ENCODE measurements at places on chromosomes 16 and 17.

GRCh38 chr17:67336859-67337258 is 29.5 kb downstream of the PSMD12 start:
- DNase-seq, result no peak

DNA sequence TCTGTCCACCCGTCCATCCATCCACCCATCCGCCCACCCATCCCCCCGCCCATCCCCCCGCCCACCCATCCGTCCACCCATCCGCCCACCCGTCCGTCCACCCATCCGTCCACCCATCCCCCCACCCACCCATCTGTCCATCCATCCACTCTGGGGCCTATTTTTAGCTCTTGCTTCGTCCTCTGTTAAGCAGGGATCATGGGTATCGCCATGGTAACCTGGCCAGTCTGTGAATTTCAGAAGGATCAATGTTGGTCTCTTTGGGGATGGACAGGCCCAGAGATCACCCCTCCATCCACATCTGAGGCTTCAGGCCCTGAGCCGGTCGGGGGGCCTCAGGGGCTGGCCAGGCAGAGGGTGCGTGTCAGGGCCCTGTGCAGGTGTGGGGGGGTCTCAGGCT is 15.2 kb upstream of the DPEP1 start:
- no peak for DNase-seq

DNA sequence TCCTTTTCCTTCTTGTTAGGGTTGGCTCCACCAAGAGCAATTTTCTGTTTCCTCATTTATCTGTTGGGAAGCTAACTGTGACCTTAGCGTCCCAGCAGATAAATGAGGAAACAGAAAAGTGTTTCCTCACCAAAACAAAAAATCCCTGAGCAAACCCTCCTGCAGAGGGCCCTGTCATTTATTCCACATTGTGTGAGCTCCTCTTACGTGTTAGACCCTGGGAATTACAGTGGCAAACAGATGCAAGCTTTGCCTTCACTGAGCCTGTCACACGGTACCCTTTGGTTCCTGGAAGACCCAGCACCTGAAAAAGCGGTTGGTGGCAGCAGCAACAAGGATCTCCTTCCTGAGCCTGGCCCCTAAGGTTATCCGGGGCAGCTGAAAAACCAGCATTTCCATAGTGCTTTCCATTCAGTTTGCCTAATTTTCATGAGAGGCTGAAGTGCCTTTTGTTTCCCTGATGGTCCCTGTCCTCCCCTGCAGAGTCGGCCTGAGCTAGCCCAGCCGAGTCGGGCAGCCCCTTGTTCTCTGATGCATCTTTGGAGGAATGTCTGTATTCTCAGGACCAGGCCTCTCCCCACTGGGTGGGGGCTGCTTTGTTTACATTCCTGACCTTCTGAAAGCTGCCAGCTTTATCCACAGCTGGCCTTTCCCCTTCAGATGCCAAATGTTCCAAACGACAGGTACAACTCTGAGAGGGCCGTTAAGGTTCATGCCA is 34.7 kb downstream of the YPEL2 start:
- DNase-seq, result no peak

- DNase-seq, result no peak
Observed at GRCh38 chr17:7843257-7843535, 9.2 kb downstream of the KDM6B start.

- DNase-seq, result no peak
Observed at GRCh38 chr17:20263595-20263994, 203.7 kb downstream of the LGALS9B start.

DNA sequence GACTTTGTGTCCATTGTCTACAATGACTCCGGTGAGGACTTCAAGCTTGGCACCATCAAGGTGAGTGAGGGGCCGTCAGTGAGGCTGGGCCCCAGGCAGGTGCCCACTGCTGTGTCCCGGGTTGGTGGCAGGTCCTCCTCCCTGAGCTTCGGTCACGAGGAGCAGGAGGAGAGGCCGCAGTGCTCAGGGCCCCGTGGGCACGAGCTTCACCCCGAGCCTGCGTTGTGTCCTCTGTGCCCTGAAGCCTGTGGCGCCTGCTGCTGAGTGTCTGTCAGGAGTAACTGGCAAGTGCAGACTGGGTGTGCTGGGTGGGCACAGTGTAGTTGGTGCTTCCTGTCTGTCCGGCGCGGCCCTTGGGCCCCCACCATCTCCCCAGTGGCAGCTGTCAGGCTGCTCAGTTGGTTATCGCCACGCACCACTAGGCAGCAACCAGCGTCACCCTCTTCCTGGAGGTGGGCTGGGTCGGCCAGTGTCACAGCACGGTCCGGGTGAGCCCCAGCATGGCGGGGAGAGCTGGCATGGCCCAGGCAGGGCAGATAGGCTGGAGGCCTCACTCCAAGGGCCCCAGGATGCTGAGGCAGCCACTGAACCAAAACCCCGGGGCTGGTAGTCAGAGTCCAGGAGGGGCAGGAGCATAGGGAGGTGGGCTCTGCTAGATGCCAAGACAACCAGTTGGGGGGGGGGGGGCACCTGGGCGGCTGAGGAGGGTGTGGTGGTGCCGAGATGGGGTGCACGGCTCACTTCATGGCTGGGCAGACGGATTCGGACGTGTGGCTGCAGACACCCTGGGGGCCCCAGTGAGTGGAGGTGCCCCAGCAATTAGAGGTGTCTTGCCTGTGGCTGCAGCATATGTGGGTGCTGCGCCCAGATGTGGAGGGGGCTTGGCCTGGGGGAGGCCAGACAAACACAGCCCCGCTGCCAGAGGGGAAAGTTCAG is 39.3 kb downstream of the TSC2 start:
- DNase-seq, result no peak

DNA sequence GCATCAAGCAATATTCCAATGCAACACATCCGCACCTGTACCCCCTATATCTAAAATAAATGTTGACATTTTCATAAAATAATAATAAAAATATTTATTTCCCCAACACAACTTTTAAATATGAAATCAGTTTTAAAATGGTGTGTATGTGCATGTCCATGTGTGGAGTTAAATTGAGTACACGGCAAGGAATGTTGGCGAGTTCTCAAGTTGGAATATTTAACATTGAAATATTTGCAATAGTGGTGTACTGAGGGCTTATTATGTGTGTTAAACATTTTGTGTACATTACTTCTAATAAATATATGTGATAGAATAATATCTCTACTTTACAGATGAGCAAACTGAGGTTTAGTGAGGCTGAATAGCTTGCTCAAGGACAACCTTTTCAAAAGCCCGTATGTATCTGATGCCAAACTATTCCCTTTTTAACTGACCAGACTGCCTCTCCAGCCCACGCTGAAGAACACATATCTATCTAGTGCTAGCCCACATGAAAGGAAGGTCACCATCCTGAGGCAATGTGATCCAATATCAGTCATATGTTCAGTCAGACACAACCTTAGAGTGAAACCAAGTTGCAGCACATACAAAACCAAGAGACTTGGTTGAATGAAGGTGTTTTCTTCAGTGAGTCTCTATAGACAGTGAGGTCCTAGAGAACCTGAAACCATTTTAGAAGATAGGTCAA is 192.2 kb upstream of the CDH11 start:
- no peak for DNase-seq

GRCh38 chr16:14335297-14335696 is 264.2 kb downstream of the MRTFB start:
- DNase-seq, result no peak

DNA sequence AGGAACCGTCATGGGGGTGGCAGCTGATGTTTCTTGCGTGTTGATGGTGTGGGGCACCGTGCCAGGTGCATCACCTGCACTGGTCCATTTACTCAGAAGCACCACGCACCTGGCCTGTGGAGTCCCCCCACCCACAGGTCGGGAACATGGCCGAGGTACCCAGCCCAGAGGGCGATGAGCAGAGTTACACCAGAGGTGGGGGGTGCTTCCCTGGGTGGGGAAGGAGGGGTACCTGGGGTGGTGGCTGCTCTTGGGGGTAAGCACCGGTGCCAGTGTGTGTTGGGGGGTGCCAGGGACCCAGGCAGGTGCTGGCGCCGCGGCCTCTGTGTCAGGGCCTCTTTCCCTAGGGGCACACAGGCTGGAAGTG is 5.0 kb upstream of the ZNF750 start:
- no peak for DNase-seq

DNA sequence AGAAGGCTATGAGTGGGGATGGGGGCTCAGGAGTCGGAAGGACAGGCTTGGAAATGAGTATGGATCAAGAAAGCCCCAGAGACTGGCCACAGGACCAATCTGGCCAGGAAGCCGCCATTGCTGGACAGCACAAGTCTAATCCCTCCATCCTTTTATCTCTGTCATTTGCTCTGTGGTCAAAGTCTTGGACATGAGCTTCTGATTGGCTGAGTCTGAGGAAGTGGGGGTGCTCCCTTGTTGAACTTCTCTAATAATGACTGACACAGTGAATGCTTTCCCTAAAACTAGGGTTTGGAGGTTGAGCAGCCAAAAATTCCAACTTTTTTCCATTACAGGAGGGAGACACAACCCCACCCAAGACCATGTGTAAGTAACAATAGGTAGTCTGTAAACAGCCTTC is 97.4 kb downstream of the MARF1 start:
- DNase-seq, result no peak

DNA sequence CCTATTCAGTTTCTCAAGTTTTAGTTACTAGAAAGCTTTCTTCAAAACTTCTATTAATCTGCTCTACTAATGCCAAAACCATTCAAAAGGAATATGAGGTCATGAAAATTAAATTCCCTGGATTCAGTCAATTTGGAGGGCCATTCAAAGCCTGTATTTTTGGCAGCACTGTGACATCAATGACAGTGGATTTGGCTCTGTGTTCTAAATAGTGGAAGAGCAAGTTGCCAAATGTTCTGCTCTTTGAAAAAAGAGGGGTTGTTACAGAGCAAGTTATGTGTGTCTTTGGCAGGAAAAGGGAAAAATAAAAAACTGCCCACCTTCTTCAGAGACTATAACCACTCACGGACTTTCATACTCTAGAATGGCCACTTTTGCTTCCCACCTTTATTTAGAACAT is 3.2 kb upstream of the C16orf46 start:
- no peak for DNase-seq

DNA sequence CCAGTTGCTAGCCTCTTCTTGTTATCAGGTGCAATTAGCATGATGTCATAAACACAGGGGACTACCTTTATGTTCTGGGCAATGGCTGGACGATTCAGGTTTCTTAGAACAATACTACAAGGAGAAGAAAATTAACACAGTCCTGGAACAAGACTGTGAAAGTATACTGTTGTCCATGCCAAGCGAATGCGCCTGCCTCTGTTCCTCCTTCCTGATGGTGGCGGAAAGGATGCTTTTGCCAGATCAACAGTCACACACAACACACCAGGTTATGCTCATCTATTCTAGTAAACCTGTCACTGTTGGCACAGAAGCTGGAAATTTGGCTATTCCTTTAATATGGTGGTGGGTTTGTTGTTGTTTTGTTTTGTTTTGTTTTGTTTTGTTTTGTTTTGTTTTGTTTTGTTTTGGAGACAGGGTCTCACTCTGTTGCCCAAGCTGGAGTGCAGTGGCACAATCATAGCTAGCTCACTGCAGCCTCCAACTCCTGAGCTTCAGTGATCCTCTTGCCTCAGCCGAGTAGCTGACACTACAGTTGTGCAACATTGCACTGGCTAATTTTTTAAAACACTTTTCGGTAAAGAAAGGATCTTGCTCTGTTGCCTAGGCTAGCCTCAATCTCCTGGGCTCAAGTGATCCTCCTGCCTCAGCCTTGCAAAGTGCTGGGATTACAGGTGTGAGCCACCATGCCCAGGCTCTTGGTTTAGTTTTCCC is 3.1 kb upstream of the CD300LD start:
- DNase-seq, result no peak

GRCh38 chr16:56204816-56205215 is 13.5 kb downstream of the GNAO1 start:
- DNase-seq, result no peak

DNA sequence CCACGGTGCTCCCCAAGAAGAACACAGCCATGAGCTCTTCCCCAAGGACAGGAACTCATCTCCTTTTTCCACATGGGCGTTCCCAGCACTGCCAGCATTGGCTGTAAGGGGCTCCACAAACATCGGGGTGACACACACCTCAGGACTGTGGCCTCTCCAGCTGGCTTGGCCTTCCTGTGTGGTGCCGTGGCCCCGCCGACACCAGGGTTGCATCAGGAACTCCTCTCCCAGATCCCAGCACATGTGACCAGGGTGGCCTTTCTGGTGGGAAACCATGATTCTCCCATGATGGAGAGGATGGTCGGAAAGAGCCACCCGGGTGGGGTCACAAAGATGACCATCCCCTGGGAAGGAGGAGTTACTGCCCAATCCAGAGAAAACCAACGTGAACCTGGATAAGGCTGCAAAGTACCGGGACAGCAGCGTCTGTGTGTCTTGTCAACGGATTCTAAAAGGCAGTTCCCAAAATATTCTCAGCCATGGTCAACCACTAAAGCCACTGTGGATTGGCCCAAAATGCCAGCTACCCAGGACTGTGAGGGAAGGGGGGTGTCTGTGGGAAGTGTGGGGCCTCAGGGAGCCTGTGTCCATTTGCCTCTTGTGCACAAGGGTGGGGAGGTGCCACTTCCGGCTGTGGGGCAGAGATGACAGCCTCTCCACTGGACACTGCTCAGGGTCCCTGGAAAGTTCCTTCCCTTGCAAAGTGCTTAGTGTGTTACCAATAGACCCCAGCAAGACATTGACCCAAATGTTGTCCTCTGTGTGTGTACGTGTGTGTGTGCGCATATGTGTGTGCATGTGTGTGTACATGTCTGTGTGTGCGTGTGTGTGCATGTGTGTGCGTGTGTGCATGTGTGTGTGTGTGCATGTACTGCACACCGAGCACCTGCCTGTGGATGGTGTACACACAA is 78.0 kb upstream of the CBX4 start:
- no peak for DNase-seq

- no peak for DNase-seq
Observed at GRCh38 chr17:67813803-67814180, 11.5 kb upstream of the BPTF start.

GRCh38 chr17:77307479-77308198 is 166.9 kb downstream of the SEC14L1 start:
- no peak for DNase-seq

GRCh38 chr16:46613352-46613751 is 7.8 kb downstream of the SHCBP1 start:
- no peak for DNase-seq

DNA sequence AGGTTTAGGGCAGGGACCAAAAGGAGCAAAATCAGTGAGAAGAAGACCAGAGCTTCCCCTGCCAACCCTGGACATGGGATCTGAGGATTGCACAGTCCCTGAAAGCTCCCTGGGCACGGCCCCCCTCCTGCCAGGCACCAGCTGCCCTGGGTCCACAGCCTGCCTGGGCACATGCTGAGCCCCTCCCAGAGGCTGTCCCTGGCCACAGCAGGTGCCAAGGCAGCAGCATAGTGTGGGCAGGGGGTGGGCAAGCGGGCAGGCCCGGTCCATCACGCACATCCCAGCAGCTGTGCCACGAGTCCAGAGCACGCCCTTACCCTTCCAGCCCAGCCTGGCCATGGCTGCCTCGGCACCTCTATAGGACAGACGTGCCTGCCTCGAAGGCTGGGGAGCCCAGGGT is 12.7 kb downstream of the SCN4A start:
- DNase-seq, result no peak

DNA sequence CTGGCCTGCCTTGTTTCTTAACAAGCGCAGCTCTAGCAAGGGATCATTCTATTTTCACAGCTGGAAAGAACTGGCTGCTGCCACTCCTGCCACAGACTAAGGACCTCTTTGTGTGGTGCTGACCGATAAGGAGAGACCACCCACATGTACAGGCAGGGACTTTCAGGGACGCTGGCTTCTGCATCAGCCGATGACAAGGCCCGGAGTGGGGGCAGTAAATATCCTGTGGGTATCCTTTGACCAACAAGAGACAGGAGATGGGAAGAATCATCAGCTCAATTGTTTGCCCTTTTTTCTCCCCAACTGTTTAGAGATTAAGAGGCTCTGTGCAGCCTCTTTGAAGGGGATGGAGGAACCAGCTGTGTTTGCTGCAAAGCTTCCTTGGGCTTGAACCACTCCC is 9.2 kb upstream of the ITPRIPL2 start:
- no peak for DNase-seq

- DNase-seq, result peak; percentile 85
Observed at GRCh38 chr17:63433746-63434591, 12.1 kb downstream of the CYB561 start.

Data from AG04449 (cell line).